ENCODE measurements at places on chromosomes 6 and 20.

DNA sequence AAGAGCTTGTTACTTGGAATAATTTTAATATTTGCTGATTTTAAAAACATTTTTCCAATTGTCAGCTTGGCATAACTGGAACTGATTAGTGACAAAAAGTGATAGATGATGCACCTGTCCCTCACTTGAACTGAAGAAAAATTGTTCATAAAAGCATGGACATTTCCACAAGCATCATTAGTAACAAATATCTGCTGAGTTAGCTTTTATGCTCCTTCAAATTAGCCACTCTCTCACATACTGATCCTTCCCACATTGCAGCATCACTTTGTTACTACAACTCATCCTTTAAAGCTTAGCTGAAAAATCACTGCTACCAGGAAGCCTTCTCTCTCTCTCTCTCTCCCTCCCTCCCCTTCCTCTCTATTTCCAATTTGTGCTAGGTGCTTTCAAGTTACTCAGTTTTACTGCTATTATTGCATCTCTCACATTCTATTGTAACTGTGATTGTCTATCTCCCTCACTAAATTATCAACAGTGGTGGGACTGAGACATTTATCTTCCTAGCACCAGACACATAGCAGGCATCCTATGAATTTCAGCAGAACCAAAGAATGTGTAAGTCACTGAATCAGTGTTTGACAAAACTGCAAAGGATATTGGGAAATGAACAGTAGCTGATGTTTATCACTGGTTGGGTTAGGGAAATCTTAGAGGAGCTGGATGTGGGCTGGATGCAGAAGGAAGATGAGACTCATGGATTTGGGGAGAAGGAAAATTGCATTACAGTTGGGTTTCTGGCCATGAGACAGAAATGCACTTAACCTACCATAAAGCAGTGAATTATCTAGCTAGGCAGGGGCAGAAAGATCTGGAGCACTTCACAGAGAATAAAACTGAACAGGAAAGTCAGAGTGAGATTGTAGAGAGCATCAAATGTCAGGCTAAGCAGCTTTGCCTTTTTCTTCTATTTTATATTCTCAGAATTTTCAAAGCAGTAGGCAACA is 128.4 kb upstream of the PLN start:
- DNase-seq: no peak

- no peak for DNase-seq
Observed at GRCh38 chr20:36642136-36642535, 3.9 kb downstream of the SLA2 start.

GRCh38 chr6:109503327-109504224 is 20.6 kb upstream of the ZBTB24 start:
- DNase-seq: no peak

- no peak for DNase-seq
Observed at GRCh38 chr20:61925555-61926252, 140.0 kb downstream of the TAF4 start.

- peak; percentile 47 for DNase-seq
Observed at GRCh38 chr6:152552616-152553209, 84.4 kb downstream of the SYNE1 start.

GRCh38 chr20:25319241-25320034 is 71.2 kb downstream of the ABHD12 start:
- DNase-seq: no peak

GRCh38 chr20:36269507-36269906 is 33.2 kb downstream of the AAR2 start:
- DNase-seq: no peak

DNA sequence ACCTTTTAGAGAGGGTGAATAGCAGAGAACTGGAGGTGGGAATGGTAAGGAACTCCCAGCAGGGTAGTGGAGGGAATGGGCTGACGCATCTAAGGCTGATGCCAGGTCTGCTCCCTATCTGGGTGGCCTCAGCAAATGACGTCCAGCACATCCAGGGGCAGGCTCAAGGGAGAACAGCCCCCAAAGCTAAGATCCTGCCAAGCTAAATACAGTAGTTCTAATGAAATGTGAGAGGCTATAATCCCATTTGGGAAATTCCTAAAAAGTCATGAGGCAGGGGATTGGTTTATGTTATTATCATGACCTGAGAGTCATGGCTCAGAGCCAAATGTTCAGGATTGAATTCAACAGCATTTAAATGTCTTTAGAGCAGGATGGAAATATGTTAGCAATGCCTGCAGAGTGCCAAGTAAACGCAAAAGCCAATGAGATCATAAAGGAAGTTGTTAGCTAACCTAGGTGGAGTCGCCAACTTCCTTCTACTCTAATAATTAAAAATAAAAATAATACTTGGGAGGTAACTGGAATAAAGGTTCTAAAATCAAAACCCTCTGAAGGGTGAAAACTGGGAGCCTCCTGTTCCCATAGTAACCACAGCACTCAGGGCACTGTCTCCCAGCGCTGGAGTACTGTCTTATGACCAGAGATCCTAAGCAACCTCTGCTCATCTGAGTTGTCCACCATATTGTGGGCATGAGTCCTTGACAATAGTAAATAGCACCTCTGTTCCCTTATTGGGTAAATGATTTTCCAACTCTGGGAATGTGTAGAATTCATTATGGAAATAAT is 34.8 kb downstream of the IYD start:
- no peak for DNase-seq
